ENCODE measurements at places on chromosomes 12 and 14. TPM values are rescaled to one million over a fixed set of nuclear protein-coding genes. Genes with fewer than 3 reads are reported as not detected.

Gene AMIGO2
- 15.4 TPM for total RNA-seq

Gene OTOGL
- 0.08 TPM for total RNA-seq

Gene EXD2
- total RNA-seq: 24.0 TPM

Gene CLEC14A
- total RNA-seq: 73.8 TPM

Gene CYP46A1
- total RNA-seq: 1.2 TPM

Gene DPF3
- total RNA-seq: 1.7 TPM

Gene PTCSC3
- total RNA-seq: 2.9 TPM

Data from left lung (tissue), 14 donors.